ENCODE measurements at places on chromosomes 12 and 14.
A peak's percentile ranks its signal among the peaks of the same experiment; 100 is the strongest.

DNA sequence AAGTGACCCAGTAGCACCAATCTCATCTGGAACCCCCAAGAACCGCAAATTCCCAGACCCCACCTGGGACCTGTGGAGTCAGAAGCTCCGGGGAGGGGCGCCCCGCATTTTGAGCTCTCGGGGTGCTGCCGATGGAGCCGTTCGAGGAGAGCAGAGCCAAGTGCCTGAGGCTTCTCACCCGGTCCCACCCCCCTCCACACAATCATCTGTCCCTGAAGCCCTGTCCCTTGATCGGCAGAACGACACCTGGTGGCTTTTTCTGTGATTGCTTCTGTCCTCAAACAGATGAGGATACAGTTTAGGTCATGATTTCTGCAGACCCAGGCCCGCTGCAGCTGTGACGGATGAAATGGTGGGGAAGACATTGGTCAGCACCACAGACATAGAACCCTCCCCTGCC, 74.7 kb downstream of the NOC4L start:
- no peak for DNase-seq

DNA sequence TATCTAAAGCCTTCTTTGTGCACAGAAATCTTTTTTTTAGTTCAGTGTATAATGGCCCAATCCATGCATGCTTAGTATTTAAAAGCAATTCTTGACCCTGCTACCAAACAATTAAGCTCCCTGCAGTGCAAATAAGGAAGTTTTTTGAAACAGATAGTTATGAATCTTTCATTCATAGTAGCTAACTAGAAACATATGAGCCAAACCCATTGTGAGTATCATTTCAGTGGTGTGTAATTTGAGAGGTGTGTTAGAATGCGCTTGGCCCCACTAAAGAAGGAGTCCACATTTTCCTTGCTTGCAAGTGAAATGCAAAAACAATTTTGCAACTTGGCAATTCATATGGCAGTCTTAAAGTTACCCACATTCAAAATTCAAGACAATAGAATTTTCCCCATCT, 14.4 kb downstream of the EPS8 start:
- peak; percentile 95 for DNase-seq

GRCh38 chr14:26026384-26026783, 571.4 kb downstream of the NOVA1 start:
- DNase-seq: no peak

GRCh38 chr14:72308967-72309485, 376.8 kb downstream of the RGS6 start:
- no peak for DNase-seq

- no peak for DNase-seq
These were observed 39.7 kb upstream of the BDKRB2 start for GRCh38 chr14:96164861-96165490.

- DNase-seq: no peak
These were observed 60.3 kb upstream of the GALNT9 start for GRCh38 chr12:132389526-132390286.

DNA sequence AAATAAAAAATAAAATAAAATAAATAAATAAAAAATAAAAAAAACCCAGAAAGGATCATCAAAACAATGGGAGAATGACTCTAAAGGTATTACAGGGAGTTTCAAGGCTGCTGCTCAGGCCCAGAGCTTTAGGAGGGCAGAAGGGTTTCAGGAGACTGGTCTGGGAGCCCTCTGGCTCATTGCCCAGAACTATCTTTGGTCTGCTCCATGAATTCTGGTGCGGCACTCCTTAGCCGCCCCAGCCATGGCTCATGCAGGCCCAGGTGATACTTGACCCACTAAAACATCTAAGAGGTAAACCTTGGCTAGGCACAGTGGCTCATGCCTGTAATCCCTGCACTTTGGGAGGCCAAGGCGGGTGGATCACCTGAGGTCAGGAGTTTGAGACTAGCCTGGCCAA, 14.7 kb upstream of the TMED10 start:
- no peak for DNase-seq

DNA sequence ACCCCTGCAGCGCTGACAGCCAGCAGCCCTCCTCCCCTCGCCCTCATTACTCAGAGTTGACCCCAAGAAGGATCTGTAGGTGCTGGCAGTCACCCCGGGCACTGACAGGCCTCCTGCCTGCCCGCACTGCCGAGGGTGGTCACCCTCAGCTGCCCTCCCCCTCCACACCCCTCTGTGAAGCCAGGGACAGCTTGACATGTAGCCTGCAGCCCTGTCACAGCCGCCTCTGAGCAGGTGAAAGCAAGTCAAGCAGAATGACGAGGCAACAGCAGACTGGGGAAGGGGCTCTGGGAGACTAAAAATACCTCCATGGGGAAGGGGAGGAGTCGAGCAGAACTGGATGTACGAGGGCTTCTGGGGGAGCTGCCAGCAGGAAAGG, 178.1 kb downstream of the DPF3 start:
- no peak for DNase-seq

GRCh38 chr12:26554332-26554731, 278.7 kb downstream of the ITPR2 start:
- DNase-seq: no peak

Measured in fibroblast of gingiva (primary cell).